ENCODE measurements at places on chromosomes 4 and X.

GRCh38 chr4:71113294-71113693, 119.8 kb downstream of the DCK start:
- DNase-seq = no peak

GRCh38 chr4:17173300-17173699, 274.9 kb upstream of the LDB2 start:
- no peak for DNase-seq

- no peak for DNase-seq
Observed at GRCh38 chr4:78171482-78171881, 114.4 kb downstream of the FRAS1 start.

DNA sequence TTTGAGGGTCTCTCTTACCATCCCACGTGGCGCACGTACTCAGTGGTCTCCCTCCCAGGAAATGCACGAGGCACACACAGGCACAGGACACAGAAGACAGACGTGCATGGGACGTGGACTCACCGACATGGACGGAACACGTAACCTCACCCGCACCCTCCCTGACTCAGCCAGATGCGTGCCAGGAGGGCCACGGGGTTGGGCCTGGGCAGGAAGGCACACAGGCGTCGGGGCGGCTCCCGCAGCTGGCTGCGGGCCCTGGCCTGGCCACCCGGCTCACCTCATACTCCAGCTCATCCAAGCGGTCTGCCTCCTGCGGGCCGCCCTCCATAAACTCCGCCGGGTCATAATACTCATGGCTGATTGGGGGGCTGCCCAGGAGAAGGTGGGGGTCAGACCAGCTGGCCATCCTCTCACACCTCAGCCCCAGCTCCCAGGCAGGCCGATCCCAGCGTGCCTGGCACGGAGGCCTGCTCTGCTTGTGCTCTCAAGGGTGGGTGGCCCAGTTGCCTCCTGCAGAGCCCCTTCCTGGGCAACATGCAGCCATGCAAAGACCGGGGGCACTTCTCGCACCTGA, 12.6 kb downstream of the SSR4 start:
- no peak for DNase-seq

DNA sequence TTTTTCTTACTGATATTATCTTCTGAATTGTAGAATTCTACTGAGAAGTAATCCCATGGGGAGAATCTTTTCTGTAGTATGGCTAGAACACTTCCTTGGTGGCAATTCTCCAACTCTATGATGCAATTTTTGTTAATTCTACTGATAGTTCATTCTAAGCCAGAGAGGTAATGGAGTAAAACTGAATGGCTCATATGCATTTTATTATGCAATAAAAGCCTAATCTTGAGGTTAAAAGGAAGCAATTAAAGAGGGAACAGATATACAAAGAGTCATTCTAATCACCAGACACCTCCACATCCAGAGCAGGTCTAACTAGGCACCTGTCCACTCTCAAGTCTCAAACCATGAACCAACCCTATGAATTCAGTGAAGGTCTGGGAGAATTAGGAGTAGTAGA, 9.7 kb downstream of the RAP2C start:
- DNase-seq = no peak

DNA sequence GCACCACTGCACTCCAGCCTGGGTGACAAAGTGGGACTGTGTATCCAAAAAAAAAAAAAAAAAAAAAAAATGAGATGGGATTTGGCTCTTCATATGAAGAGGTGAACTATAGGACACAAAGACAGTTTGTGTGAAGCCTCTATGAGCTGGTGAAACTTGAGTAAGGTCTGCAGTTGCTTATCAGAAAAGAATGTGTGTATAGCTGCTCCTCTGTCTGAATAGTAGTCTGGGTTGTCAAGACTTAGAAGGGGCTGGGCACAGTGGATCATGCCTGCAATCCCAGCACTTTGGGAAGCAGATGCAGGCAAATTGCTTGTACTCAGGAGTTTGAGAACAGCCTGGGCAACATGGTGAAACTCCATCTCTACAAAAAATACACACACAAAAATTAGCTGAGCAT, 82.8 kb downstream of the ARSF start:
- no peak for DNase-seq
